ENCODE measurements at places on chromosomes 11 and 22.

DNA sequence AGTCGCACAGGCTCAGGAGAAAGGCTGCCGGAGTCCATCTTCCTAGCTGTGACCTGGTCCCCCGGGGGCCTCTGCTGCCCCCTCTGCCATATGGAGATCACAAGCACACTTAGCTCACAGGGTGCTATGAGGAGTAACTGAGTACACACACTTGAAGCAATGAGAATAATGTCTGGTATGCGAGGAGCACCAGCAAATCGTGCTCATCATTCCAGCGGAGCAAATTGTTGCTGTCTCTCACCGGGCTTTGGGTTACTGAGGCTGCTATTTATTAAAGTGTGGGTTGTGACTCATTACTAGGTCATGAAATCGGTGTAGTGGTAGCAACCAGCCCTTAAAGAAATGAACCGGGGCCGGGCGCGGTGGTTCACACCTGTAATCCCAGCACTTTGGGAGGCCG, 48.1 kb upstream of the EIF3D start:
- DNase-seq = no peak

DNA sequence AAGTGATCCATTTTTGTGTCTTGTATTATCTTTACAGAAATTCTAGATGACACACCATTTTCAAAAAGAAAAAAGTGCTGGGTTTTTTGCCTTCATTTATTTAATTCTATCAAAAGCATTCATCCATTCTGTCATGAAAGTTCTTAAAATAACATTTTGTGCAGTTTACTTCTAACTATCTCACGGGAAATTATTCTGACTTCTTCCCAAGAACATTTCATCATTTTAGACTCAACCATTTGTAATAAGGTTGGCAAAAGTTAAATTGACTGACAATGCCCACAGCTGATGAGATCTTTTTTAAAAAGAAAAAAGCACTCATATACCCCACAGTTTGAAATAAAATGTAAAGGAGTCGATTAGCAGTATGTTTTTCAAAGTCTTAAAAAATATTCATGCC, 68.5 kb downstream of the SBF2 start:
- no peak for DNase-seq

- DNase-seq = peak; percentile 51
Observed at GRCh38 chr11:10076458-10077141, 217.4 kb downstream of the SBF2 start.

DNA sequence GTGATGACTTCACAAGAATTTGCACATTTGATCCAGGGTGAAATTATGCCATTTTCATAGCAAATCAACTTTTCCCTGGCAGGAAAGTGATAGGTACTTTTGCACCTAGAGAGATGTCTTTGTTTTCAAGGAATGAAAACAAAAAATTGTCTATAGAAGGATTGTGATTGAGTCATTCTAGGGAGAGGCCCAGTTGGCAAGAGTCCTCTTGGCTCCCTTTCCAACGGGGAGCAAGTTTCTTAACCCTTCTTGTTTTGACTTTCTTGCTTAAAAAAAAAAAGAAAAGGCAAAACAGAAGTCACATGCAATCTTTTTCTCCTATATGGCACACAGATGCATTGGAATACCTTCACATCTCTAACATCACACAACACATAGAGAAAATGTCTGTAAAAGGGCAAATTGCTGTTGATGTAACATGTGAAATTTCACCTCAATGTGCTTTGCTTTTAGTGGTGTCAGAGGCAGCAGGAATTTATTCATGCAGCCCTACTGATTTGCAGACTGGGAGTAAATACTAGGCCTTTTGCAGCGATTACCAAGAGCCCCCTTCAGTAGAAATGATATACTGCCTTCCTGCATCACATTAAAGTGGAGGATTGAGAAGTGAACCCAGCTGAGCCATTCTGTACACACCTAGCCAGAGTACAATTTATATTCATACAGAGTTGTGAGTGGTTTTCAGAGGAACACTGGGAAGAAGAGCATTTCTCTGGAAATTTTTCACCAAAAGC, 290.7 kb upstream of the MPPED2 start:
- no peak for DNase-seq
